Stimulated activated CD8-positive, alpha-beta memory T cell treated with anti-CD3 and anti-CD28 coated beads, Interleukin-12 subunit alpha, Interleukin-12 subunit beta, amount 100 ng/mL, for 4 hours (primary cell): ENCODE measurements at places on chromosomes 6 and 20.

- no peak for DNase-seq
Observed at GRCh38 chr6:15879371-15880261, 216.8 kb upstream of the DTNBP1 start.

DNA sequence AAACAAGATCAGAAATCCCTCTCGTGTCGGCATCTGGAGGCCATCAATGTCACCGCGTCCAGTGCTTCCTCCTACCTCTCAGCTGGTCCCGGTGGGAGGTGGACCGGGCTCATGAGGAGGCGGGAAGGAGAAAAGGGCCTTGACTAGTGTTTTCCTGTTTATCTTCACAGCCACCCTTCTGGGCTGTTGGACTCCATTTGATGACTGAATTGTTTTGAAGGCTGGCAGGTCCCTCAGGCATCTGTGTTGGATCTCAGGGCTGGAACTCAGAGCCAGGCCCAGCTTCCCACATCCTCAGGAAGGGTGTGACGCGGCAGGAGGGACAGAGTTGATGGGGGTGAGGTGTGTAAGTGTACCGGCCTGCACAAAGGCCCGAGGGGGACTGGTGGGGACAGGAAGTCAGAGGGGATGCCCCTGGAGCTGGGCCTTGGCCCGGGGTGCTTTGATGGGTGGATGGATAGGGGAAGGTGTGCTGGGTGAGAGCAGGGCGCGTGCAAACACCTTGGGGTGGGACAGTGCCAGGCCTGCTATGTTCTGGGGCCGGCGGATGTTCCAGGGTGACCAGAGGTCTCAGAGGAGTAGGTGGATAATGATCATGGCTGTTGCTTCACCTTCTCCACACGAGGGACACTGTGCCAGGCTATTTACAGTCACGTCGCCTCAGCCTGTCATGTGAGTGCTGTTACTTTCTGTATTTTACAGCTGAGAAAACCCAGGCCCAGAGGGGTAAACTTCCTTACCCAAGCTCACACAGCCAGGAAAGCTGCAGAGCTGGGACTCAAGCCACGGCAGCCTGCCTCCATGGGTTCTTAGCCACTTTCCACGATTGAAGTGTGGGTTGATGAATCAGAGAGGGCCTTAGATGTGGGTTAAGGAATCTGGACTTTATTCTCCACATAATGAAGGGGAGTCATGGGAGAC, 17.9 kb upstream of the CHMP4B start:
- no peak for DNase-seq

GRCh38 chr6:168018664-168019063, 21.2 kb downstream of the KIF25 start:
- DNase-seq = no peak

DNA sequence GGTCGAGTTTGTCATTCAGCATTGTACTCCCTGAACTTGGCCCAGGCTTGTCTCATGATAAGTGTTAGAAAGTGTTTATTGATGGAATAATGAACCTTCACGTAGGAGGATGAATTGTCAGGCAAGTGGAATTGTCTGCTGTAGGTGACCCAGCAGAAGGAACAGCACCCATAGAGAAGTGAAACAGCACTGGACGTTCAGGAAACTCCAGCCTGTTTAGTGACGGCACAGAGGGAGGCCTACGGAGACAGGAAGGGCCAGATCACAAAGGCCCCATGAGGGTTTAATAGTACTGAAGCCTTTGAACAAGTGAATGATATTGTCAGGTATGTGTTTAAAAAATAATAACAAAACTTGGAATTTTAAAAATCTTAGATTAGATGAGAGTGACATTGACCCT, 2.9 kb downstream of the STX11 start:
- DNase-seq = no peak

DNA sequence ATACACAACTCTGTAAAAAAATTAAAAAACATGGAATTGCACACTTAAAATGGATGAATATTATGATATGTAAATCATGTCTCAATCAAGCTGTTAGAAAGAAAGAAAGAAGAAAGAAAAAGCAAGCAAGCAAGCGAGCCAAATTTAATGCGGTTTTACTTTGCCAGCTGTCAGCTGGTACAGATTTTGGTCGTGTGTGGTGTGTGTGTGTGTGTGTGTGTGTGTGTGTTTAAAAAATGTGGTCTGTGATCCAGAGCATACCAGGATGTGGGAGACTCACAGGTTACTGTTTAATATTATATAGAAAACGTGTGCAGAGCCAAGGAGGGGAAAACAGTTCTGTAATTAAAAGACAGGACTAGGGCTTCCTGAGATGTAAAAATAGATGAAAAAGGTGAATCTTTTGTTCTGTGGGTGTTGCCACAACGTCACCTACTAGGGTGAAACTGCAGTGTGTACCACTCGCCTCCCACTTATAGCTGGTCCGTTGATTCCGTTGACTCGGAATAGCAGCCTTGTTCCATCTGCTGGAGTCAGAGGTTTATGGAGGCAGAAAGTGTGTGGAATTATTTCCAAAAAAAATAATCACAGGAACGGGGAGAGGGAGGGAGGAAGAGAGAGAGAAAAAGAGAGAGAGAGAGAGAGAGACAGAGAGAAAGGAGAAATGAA, 197.7 kb downstream of the BCAS1 start:
- DNase-seq = no peak

DNA sequence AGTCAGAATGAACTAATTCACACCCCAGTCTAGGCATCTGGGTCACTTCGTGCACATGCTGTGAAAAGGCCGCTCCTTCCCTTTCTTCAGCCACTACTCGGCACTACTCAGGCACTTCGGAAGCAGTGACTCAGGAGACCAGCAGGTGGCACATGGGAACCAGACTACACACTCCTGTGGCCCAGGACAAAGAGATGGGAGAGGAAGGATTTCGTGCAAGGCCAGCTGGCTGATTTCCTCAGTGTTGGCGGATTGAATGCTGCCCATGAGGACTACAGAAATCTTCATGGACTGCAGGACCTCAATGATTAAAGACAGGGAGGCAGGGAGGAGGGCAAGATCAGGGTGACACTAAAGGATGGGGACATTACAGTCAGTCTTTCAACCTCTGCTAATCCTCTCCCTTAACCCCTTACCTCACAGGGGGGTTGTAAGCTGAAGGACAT, 117.8 kb upstream of the SPACA1 start:
- DNase-seq = no peak

- peak; percentile 69 for DNase-seq
Observed at GRCh38 chr6:157764178-157765068, 58.6 kb upstream of the SNX9 start.

DNA sequence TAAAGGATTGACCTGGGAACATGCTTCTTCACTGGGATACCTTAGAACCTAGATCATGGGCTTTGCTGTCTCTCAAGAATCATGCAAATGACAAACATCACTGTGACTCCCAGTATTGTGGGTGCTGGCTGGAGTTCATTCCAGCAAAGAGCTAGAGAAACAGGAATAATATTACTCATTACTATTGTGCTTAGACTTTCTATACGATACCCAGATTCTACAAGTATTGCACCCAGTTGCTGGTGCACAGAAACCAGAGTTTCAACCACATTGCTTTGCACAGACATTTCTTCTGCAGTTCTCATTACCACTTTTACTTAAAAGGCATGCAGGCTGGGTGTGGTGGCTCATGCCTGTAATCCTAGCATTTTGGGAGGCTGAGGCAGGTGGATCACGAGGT, 220.4 kb upstream of the ZNF217 start:
- DNase-seq = no peak

GRCh38 chr6:46323312-46323965, 152.7 kb upstream of the ENPP5 start:
- no peak for DNase-seq

GRCh38 chr20:9963029-9963428, 71.8 kb upstream of the ANKEF1 start:
- DNase-seq = no peak

DNA sequence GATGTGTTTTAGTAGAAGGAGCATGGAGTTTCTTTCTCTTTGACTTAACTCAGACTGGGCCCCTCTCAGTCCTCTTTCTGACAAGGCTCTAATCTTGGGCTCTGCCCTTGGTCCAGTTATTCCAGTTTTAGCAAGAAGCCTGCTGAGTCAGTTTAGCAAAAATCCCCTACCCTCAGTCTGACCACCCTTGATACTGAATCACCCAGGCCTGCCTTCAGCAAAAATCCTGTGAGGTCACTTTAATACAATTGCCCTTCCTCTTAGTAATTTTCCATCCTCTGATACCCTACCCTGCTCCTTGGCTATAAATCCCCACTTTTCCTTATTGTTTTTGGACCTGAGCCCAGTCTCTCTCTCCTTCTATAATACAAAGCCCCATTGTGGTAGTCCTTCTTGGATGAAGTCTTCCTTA, 326.7 kb upstream of the NOX3 start:
- DNase-seq = no peak

DNA sequence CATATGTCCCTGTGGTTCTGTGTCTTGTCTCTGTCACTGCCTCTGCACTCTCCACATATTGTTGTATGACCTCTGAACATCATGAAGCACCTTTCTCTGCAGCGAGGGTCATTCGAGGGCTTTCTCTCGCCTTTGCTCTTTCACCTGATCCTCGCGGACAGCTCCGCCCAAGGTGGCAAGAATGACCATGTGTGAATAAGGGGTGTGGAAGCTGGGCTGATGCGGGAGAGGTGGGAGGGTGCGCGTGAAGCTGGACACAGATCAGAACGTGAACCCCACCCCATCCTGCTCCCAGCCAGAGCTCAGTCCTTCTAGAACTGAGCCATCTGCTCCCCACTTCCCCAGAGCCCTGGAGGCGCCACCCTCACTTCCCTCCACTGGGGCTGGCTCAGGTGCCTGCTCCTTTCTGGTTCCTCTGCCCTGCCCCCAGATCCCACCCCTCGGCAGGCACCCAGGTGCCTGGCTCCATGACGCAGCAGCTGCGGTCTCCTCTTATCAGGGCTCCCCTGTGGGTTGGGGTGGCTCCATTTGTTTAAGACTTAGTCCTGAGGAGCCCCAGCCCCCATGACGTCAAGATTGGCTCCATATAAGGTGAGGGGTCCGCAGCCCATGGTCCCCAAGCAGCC, at the start of gene MUCL3:
TSS of gene MUCL3 (plus strand) at position 613 of the 626 bp plus-strand sequence. CDS start 27 bp downstream, outside the sequence.
- no peak for DNase-seq

DNA sequence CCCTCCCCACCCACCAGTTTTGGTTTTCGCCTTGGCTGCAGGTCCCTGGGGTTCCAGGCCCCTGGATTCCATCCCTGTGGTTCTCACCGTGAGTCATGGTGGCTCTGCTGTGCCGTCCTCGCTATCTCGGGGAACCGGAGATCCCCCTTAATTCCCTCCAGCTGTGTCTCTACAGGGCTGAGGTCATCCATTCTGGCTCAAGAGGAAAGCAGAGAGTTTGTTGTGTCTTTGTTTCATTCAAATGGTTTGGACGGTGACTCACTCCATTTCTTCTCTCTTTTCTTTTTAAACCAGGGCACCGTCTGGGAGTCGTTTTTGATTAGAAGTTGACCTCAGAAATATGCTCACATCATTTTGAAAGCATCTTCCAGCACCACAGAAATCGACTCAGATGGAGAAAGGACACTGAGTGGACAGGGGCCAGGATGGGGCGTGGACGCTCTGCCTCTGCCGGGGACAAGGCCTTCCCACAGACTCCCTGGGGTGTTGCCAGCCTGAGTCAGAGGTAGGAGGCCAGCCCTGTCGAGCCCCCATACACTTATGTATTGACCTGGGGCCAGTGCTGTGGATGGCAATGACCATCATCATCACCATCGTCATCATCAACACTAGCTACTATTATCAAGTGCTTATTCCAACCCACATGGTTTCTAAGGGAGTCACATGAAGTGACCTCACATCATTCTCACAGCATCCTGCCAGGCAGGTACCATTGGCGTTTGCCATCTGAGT, 176.2 kb downstream of the NFATC2 start:
- no peak for DNase-seq

- DNase-seq = no peak
Observed at GRCh38 chr20:9808166-9808565, 30.7 kb downstream of the PAK5 start.

DNA sequence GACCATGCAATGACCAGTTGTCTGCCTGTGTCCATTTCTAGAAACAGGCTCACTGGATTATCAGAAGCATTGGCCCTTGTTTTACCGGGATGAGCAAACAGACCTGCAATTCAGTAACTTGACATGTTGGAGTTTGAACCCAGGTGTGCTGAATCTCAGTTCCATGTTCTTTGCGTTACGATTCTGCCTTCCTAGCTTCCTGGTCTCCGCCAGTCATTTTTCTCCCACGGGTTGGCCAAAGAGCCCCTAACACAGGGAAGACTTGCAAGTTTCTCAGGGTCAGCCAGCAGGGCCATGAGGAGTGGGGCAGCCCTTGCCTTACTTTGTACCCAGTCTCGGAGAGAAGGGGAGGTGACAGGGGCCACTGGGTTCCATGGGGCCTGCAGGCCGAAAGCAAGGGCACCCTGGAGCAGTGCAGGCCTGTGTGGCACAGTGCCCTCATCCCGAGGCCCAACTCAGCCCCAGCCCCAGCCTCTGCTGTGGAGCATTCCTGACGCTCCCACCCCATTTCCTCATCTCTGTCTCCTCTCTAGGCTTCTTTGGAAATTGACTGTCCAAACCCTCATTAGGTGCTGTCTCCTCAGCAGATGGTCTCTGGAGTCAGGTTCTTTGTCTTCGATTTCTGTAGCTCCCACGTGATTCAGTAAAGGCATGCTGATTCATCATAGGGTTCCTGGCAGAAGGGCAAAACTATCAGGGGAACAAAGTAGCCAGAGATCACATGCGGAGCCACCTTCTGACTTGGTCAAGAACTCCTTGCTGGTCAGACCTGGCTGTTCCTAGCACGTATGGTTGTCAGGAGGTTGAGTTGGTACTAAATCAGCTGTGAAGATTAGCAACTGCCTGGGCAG, 23.6 kb downstream of the CDS2 start:
- no peak for DNase-seq

GRCh38 chr20:45798935-45799642, 7.3 kb downstream of the DNTTIP1 start:
- DNase-seq = peak; percentile 19

DNA sequence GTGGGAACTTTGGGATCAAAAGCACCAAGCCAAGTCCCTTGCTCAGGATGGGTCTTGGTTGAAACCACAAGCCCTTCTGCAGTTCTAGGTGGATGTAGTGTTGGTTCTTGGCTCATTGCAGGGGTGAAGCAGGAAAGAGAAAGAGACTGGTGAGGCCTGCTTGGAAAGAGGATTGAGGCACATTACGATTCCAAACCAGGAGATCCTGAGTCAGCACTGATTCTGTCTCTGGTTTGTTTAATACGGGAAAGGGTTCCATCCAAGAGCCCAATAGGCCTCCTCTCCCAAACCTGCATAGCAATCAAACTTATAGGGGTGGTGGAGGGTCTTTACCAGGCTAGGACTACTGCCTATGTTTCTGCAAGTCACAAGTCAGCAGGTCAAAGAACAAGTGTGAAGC, 24.3 kb downstream of the NSFL1C start:
- no peak for DNase-seq
